A549 treated with dexamethasone at 1 μM for 4 hours (cell line): ENCODE measurements at places on chromosomes 7 and 10. TPM values are rescaled to one million over a fixed set of nuclear protein-coding genes. Genes with fewer than 3 reads are reported as not detected.

The NME8 gene
- not detected in 5 replicates for total RNA-seq

The OR9A2 gene
- total RNA-seq, result not detected in 5 replicates

The AASS gene
- total RNA-seq, result 0.05 to 0.12 TPM (median 0.06 TPM) in 5 replicates

The AGAP5 gene
- 1.3 to 2.7 TPM (median 2.4 TPM) in 5 replicates for total RNA-seq

The TRIM73 gene
- total RNA-seq, result 1.4 to 2.9 TPM (median 2.2 TPM) in 5 replicates

The RNF133 gene
- total RNA-seq, result not detected in 5 replicates

The TUBAL3 gene
- total RNA-seq, result 0.18 to 0.24 TPM (median 0.24 TPM) in 5 replicates

The ABCB4 gene
- total RNA-seq, result 0.02 to 0.12 TPM (median 0.04 TPM) in 3 of 5 replicates, not detected in the others

The C10orf53 gene
- total RNA-seq, result not detected in 5 replicates

The ZKSCAN1 gene
- total RNA-seq, result 7.5 to 12.8 TPM (median 10.7 TPM) in 5 replicates

The ZC3HAV1 gene
- 29.6 to 42.3 TPM (median 38.2 TPM) in 5 replicates for total RNA-seq
